Muscle of back (tissue), 13 donors: ENCODE measurements at places on chromosomes 12 and 14.
A peak's percentile ranks its signal among the peaks of the same experiment; 100 is the strongest.

DNA sequence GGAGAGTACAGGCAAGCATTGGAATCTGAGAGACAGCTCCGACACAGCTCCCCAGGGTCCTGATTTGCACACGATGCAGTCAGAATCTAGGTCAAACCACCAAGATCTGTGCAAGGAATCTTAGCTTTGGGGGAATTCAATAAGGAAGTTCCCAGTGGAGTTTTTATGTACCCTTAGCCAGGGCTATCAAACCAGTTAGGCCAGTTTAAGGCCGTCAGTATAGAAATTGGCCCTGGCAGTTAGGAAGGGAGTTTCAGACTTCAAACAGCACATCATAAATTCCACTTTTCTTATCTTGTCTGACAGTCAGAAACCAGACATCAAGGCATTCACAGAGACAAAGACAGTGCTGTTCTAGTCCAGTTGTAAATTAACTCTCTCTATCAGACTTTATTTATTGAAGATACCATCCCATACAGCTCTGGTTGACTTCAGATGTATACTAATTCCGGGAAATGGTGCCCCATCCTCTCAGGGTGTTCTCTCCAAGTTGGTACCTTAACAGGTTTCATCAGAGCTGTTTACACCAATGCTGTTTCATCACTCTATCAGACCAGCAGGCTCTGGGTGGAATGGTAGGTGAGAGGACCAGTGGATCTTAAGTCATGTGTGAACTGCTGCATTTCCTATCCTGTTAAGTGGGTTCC, 157.5 kb upstream of the ATF7IP start:
- DNase-seq, result no peak

DNA sequence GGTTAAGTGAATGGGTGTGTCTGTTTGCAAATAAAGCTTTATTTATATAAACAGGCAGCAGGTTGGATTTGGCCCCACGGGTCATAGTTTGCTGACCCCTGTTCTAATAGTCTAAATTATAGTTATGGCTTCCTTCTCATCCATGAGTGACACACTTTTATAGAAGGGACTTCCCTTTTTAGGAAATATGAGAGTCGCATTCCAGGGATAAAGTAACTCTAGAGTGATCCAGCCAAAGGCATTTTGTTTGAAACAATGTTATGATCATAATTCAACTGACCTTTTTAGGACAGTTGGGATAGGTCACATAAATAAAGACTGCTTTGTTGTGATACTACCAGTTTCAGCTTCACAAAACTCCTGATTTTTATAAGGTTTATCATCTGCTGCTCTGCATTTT, 87.9 kb downstream of the ALX1 start:
- DNase-seq, result no peak

DNA sequence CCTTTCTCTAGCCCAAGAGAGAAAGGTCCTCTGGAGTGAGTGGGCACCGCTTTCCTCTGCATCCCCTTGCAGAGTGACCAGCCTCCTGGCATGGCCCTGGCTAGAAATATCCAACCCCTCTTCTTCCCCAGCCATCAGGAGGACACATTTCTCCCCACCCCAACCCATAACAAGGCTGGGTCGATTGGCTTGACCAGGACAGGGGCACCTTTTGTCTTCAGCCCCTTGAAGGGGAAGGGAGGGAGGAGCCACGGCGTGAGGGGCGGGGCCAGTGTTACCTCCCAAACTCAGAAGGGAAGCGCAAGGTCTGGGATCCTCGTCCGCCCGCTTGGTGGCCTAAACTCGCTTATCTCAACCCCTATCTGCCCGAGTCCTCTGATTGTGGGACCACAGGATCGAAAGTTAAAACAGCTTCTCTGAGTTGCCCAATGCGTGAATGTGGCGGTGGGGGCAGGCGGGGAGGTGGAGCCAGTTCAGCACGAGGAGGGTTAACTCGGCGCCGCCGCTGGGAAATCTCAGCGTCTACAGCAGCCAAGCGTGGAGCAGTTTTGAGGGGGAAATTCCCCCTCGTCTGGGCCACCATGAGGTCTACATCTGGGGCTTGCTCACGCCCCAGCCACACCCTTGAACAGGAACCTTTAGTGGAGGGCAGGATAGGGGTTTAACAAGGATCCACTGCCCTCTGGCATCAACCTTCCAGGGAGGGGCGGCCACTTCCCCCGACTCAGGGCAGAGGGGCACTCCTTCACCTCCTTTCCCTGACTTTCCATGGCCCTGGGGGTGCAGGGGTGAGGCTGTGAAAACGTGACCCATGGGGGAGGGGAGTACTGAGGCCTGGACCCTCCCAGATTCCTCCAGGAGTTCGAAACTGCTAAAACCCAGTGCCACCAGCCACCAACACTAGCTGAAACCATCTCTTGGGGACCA, 795 bp downstream of the STAT6 start:
- no peak for DNase-seq

- no peak for DNase-seq
These were observed 34.3 kb downstream of the ERG28 start for GRCh38 chr14:75626396-75626795.

- DNase-seq, result no peak
These were observed 16.9 kb downstream of the CCDC88C start for GRCh38 chr14:91400696-91401095.

GRCh38 chr14:52755607-52756316, 25.8 kb downstream of the STYX start:
- no peak for DNase-seq

DNA sequence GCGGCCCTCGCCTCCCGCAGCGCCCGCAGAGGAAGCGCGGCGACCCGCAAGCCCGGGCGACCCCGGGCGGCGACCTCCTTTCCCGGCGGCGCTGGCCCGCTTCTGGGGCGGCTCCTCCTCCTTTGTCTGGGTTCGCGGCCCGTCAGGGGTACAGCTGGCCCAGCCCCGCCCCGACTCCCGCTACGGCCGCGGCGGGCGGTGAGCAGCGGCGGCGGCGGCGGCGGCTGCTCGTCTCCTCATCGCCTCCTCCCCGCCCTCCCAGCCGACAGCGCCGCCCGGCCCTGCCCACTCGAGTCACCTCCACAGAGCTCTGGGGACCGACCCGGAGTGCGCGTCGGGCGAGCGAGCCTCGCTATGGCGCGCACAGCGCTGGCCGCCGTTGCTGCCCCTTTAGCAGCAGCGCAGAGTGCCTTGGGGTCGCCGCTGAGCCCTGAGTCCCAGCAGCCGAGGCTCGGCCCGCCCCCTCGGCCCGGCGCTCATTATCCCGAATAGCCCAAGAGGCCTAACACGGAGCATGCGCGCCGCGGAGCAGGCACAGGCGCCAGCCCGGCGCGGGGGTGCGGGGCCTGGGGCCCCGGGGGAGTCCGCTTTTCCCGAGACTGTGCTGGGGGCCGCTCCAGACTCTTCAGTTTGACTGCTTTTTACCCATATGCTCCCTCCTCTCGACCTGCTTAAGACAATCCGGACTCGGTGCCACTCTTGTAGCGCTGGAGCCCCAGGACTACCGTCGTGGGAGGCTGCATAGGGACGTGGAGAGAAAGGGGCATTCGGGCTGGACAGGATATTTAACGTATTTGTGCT, at the start of gene SOS2:
Gene SOS2, minus strand, starts transcription at position 104 of the 801 bp plus-strand sequence. CDS start 295 bp downstream, outside the sequence.
- peak; percentile 89 for DNase-seq

GRCh38 chr12:96889273-96889933, 17.7 kb upstream of the NEDD1 start:
- no peak for DNase-seq

GRCh38 chr12:11651381-11651780, 1.9 kb downstream of the ETV6 start:
- DNase-seq, result no peak

- DNase-seq, result no peak
These were observed 288.4 kb downstream of the NUAK1 start for GRCh38 chr12:105850103-105850968.

- DNase-seq, result no peak
These were observed 54.9 kb upstream of the GNG2 start for GRCh38 chr14:51805541-51805940.

- no peak for DNase-seq
These were observed 98.8 kb upstream of the RESF1 start for GRCh38 chr12:31860401-31860800.
